Coronary artery (tissue), 2 donors: ENCODE measurements at places on chromosomes 1 and 21.

- no peak for DNase-seq
Measured at GRCh38 chr21:41813226-41813625, 46.4 kb upstream of the RIPK4 start.

- no peak for DNase-seq
Measured at GRCh38 chr21:27110956-27111355, 144.1 kb upstream of the ADAMTS5 start.

DNA sequence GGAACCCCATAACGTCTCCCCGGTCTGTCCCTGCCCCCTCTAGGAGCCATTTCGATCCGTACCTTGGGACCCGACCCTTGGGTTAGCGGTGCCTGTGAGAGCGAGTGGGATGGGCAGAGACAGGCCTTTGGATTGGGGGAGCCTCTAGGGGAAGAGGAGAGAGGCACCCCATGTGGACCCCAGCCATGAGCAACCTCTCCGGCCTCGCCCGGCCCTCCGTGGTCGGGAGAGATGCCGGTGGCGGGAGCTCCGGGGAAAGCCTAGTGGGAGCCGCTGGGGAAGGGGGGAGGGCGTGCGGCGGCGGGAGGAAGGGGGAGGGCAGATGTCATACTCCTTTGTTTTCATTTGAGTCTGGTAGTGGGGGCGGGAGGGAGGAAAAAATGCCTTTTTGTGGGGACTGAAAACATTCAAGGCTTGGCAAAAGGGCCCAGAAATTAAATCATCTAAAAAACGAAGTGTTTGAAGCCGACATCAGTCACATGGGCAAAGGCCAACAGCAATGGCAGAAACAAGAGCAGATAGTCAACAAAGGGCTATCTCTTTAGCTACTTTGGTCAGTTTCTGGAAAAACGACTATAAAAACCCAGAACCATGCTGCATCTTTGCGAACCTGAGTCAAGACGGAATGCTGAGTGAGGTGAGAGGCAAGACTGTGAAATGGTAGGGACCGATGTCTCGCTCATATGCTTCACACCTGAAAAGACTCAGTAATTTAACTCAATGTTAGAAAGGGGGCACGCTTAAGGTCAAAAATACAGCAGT is 758 bp downstream of the PTBP2 start:
- peak; percentile 82 for DNase-seq

DNA sequence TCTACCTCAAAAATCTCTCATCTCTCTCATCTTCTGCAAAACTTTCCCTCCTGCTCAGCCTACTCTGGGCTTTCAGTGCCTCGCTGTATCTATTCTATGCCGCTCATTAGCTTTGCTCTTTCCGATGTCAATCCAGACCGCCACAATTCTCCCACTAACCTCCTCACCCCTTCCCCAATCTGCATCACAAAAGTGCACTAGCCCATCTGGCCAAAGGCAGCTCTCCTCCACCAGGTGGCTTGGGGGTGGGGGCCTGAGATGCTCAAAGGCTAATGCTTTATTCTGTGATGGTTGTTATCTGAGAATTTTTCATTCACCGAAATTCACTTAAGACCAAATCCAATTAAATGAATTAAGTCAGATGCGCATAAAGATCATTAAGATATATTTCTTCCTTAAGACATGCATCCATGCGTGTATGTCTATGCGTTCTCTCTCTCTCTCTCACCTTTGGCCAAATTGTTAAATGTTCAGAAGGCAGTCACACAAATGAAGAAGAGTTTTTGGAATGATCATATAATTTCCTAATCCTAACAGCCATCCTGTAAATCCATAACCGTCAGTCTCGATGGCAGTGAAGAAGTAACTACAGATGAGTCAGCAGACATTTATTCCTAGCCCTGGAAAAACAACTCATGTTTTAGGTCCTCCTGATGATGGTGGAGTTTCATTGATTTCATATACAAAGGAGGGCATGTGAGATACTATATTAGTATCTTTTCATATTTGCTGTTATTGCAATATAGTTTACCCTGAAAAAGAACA is 111.3 kb downstream of the C1orf21 start:
- no peak for DNase-seq
